ENCODE measurements at places on chromosomes 4 and X.

DNA sequence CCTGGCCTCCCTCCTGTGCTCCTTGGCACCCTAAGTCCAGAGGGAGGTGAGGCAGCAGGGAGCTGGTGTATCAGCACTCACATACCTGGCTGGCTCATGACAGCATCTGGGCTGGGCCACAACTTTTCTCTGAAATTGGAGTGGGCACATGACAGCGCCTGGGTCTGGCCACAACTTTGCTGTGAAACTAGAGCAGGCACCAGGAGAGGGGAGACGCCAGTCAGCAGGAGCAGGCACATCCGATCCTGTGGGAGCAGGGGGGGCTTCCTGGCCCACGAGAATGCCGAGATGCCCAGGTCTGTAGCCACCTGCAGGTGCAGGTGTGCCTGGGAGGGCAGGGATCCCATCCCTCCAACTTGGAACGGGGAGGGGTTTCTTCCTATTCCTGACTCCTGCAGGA is 69.7 kb upstream of the PPP3CA start:
- no peak for DNase-seq

- no peak for DNase-seq
Observed at GRCh38 chrX:50644496-50644895, 169.5 kb downstream of the SHROOM4 start.

- DNase-seq: no peak
Observed at GRCh38 chrX:131821945-131822622, 201.0 kb upstream of the STK26 start.

DNA sequence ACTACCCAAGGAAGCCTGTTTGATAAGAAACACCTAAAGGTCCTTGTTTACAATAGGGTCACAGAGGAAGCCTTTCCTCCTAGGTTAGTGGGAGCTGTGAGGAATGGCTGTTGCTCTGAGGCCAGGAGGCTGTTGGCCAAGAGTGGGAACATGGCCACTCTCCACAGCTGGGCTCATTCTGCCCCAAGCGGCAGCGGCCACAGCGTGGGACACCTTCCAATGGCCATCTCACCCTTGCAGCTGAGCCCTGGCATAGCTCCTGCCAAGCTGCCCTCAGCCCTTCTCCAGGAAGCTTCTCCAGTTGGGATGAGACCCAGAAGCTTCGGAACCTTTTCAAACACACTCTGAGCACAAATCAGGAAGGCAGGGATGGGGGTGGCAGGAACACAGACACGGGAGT is 111.8 kb upstream of the MAP3K15 start:
- no peak for DNase-seq

- DNase-seq: no peak
Observed at GRCh38 chrX:118074196-118074595, 42.4 kb downstream of the KLHL13 start.

- DNase-seq: no peak
Observed at GRCh38 chrX:143472347-143472938, 44.8 kb downstream of the SPANXN3 start.

Measured in stimulated activated CD4-positive, alpha-beta T cell treated with anti-CD3 and anti-CD28 coated beads, TNF-alpha, amount 100 ng/mL, for 4 hours (primary cell).